ENCODE measurements at places on chromosomes 12 and 14.

DNA sequence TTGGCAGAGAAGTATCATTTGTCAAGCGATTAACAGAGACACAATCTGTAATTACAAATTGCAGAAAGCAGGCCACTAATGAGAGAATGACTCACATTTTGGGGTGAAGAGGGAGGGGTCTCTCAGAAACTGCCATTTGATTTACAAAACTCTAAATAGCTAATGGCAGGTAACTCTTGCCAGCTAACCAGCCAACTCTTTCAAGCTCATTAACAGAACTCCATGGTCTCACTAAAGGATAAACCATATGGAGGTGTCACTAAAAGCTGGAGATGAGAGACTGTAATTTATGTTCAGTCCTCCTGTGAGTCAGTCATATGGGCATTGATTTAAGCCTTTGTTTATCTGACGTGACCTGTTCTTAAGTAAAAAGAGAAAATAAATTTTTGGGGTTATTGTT is 336.4 kb downstream of the FOXG1 start:
- no peak for DNase-seq

- DNase-seq = no peak
Measured at GRCh38 chr14:77177702-77178101, 3.9 kb upstream of the TMEM63C start.

DNA sequence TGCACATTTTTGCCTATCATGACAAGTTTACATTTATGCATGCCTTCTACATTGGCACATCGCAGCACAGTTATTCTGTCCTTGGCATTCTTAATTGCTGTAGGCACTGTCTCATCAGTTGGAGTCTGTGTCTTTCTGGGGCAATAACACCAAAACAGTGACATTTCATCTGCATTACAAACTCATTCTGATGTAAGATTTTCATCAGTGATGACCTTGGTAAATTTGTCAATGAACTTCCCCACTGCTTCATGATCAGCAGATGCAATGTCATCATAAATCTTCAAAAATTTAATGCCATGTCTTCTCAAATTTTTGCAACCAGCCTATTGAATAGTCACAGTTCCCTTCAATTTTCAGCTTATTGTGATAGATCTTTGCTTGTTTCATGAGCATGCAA is 85.5 kb downstream of the CAPZA3 start:
- no peak for DNase-seq

DNA sequence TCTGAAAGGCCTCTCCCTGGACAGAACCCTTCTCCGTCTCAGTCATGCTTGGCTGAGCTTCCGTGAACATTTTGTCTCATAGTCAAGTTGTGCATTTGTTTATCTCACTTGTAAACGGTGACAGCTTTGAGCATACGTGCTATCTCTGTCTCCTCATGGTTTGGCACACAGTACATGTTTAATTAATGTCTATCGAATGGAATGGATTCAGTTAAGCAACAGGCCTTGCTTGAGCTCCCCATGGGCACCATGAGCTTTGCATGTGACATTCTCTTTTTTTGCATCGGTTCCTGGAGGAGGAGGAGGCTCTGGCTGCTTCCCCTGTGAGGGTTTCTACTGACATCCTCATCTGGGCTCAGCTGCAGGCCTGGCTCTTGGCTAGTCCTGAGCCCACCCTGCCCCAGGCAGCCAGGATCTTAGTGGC is 80.0 kb downstream of the PRIMA1 start:
- DNase-seq = no peak

GRCh38 chr14:71621276-71621675 is 311.0 kb upstream of the RGS6 start:
- DNase-seq = no peak
